Aorta (tissue), 5 donors: ENCODE measurements at places on chromosomes 2 and 18. TPM values are rescaled to one million over a fixed set of nuclear protein-coding genes. Genes with fewer than 3 reads are reported as not detected.
A peak's percentile ranks its signal among the peaks of the same experiment; 100 is the strongest.

- DNase-seq: no peak
These were observed 23.4 kb downstream of the LCLAT1 start for GRCh38 chr2:30470426-30470825.

DNA sequence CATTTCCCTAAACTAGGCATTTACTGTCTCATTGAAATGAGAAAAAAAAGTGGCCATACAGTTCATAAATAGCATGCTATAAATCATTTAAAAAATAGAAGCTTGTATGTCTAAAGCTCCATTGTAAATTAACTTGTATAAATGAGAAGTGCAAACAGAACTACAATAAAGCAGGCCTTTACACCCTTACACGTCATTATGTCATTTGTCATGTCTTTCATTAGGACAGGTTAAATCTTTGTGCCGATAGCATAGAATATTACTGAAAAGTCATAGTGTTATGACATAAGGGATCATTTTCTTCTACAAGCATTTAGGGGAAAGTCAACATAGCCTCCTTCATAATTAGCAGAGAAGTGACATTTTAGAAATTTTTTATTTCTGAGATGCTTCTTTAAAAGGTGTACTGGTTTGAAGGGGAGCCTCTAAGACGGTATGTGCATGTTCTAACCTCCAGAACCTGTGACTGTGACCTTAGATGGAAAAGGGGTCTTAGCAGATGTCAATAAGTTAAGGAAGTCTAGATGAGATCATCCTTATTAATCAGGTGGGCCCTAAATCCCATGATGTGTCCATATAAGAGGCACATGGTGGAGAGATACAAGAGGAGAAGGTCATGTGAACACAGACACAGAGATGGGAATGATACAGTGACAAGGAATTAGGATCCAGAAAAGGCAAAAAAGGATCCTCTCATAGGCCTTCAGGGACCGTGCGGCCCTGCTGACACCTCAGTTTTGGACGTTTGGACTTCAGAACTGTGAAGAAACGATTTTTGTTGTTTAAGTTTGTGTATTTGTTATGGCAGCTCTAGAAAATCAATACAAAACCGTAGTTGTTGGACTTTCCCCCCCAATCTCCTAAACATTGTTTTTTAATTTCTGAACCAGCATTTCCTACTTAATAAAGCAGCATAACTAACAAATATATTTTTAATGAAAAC, 863.7 kb downstream of the MBD2 start:
- DNase-seq: no peak

- no peak for DNase-seq
These were observed at the start of gene CPLX4 for GRCh38 chr18:59318460-59319050. TSS of gene CPLX4 (minus strand) at chr18:59318649. CDS start at chr18:59318462, 187 bp downstream.

- no peak for DNase-seq
These were observed 269.0 kb upstream of the SLC39A10 start for GRCh38 chr2:195388028-195388427.

DNA sequence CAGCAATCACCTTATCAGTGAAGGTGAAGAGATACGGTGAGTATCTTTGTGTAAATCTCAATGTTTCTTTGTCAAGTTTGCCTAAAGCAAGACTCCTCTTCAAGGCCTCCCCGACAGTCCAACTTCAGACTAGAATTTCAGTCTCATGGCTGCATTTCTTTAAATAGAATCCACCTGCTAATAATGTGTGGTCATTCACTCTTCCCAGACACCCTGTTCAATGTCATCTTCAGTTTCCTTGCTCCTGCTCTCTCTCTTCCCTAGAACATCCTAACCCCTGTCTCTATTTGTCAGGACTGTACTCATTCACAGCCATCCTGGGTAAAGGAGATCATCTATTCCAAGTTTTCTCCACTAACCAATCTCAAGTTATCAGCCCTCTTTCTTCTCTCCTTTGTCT, 267.3 kb downstream of the EN1 start:
- no peak for DNase-seq

GRCh38 chr2:20525041-20526035, 78.5 kb downstream of the RHOB start:
- no peak for DNase-seq

- no peak for DNase-seq
These were observed 106.7 kb downstream of the TAF4B start for GRCh38 chr18:26332991-26333390.

GRCh38 chr18:4453567-4453873, 1.6 kb downstream of the DLGAP1 start:
- DNase-seq: no peak

- no peak for DNase-seq
These were observed 64.6 kb downstream of the PLCL1 start for GRCh38 chr2:197869041-197869440.

GRCh38 chr2:215833531-215834162, 179.7 kb downstream of the MREG start:
- no peak for DNase-seq

DNA sequence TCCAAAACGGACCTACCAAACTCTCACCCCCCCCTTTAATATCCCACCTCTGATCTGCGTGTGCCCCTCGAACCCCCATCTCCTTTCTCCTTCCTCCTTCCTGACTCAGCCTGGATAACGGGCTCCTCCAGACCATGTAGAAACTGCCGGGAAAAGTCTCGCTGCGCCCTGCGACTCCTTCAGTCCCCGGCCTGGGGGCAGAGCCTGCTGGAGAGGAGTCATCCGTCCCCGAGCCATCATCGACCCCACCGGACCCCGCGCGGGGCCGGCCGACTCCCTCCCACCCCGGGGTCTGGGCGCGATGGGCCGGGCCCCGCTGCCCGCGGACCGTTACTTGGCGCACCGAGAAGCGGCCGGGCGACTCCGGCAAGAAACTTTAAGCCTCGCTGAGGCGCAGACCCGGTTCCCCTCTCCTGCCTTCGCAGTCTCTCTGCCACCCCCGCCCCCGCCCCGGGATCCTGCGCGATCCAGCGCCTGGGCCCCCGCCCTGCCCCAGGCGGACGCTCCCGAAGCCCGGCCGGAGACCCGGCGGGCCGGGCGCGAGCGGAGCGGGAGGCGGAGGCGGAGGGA, 3.4 kb downstream of the ZEB2 start:
- DNase-seq: peak; percentile 62

DNA sequence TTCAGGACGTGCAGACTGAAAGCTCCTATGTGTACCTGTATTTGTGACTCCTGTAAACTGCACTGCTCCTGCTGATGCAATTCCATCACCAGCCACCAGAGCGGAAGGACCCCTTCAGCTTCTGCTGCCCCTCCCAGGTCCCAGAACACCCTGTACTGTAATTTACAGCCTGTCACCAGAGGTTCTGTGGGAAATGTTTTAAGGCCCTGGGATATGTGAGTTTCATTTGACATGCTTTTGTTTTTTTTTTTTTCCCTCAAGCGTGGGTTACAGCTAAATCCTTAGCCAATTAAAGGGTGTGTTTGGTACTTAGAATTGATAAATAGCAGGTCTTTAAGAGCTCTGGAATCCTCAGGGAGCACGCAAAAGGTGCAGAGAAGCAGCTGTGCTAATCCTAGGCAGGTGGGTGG, 79.4 kb downstream of the KCTD1 start:
- no peak for DNase-seq

DNA sequence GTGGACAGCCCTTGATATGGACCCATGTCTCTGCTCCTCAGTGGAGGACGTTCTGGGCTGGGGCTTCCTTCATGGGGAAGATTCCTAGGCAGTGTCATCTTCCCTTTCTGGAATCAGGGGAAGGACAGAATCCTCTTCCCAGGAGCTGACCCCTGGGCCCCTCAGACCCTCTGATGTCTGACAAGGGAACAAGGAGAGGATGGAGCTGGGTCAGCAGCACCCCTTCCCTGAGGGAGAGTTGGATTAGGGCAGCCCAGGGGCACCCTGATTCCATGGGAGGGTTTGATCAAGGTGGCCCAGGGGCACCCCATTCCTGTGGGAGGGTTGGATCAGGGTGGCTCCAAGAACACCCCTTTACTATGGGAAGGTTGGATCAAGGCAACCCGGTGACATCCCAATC, 86.5 kb downstream of the ACKR3 start:
- no peak for DNase-seq

DNA sequence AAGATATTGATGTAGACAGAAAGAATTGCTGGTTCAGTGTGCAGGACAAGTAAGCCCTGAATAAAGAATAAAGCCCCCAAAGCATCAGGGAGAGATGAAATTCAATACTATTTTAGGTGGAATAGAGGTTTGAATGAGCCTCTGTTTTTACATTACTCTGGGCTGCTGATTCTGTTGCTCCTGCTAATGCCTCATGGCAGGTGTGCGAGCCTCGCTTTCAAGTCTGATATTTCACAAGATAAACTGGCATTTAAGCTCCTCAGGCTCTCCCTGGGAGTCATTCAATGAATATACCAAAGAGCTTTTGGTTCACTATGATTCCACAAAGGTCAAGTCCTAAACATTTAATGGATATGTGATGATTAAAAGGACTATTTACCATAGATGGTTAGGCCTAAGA, 601.0 kb upstream of the SLC39A10 start:
- DNase-seq: no peak

DNA sequence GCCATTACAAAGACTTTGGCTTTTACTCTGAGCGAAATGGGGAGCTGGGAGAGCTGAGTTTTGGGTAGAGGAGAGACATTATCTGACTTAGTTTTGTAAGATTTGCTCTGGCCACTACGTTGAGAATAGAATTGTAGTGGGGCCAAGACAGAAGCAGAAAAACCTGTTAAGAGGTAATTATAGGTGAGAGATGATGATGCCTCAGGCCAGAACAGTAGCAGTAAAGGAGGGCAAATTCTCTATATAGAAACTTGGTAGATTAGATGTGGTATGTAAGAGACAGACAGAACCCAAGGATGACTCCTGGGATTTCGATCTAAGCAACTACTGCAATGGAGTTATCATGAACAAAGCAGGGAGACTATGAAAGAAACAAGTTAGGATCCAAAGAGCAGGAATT, 17.4 kb upstream of the CREB1 start:
- no peak for DNase-seq

DNA sequence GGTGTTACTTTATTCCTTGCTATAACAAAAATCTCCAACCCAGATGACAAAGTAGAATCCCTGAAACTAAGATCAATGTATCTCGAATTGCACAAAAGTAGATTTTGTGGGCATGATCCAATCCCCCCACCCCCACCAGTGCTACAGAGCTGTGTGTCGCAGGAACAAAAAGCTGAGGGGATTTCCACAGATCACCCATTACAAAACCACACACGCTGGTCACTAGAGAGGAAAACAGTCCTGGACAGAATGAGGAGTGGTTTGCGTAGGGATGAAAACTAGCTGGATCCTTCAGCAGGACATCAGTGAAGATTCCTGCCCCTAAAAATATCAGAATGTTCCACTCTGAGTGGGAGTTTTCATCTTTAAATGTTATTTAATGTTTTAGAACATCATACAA, 165.3 kb upstream of the STK17B start:
- no peak for DNase-seq

Gene IGFBP5
- polyA plus RNA-seq: 123 TPM

Gene PLGLB1
- polyA plus RNA-seq: 8.2 TPM

Gene COLEC11
- 33.2 TPM for polyA plus RNA-seq

Gene UGT1A5
- not detected for polyA plus RNA-seq

Gene TP53I3
- 35.5 TPM for polyA plus RNA-seq

Gene CYP27C1
- not detected for polyA plus RNA-seq

Gene C2orf69
- 4.3 TPM for polyA plus RNA-seq
